ENCODE measurements at places on chromosomes 12 and 14.
A peak's percentile ranks its signal among the peaks of the same experiment; 100 is the strongest.

DNA sequence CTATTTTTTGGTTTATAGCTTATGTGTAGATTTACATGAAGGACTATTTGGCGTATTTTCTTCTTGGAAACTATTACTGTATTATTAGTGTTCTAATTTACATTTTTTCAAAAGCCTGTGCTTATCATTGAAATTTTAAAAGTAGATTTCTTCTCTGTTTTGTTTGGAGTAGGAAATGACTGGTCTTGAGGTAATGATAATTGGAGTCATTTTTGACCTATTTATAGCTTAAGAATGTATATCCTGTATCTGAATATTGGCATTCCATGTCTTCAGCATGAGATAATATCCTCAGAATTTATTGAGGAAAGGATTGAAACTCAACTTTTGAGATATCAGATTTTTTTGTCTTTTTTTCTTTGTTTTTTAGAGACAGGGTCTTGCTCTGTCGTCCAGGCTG is 193.4 kb downstream of the ERC1 start:
- DNase-seq, result peak; percentile 66

DNA sequence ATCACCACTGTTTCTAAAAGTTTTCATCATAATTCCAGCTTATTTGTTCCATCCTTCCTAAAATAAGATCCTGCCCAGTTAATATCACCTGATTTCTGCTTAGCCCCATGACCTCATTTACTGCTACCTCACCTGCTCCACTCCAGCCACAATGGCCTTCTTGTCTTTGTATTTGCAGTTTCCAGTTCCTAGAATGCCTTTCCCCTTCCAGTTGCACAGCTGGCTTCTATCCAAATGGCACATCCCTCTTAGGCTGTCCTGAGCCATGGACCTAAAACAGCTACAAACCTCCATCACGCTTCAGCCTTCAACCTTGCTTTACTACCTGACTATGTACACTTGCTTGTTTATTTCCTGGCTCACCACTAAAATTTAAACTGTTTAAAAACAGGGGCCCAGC is 6.5 kb upstream of the LGMN start:
- no peak for DNase-seq

GRCh38 chr12:52861511-52861910 is 12.7 kb upstream of the KRT78 start:
- DNase-seq, result no peak

GRCh38 chr12:116922194-116922897 is 11.6 kb downstream of the FBXW8 start:
- DNase-seq, result peak; percentile 42
